ENCODE measurements at places on chromosomes 12 and 14. TPM values are rescaled to one million over a fixed set of nuclear protein-coding genes. Genes with fewer than 3 reads are reported as not detected.

Gene HOXC12
- not detected for total RNA-seq

Gene CD163L1
- 6.1 TPM for total RNA-seq

Gene TIMELESS
- total RNA-seq = 10.5 TPM

Gene ACRBP
- total RNA-seq = 1.5 TPM

Gene SRSF9
- total RNA-seq = 92.3 TPM

Gene GALNT8
- total RNA-seq = 2.1 TPM

Gene KRT79
- total RNA-seq = 0.21 TPM

Gene C12orf50
- total RNA-seq = not detected

Gene FAM161B
- 4.9 TPM for total RNA-seq

Gene BCL2L14
- not detected for total RNA-seq

Gene BICD1
- 14.0 TPM for total RNA-seq

Gene IFI27
- total RNA-seq = 22.2 TPM

Gene SYNDIG1L
- total RNA-seq = not detected

Gene SPTB
- 386 TPM for total RNA-seq

Gene MSI1
- total RNA-seq = 0.31 TPM

Gene HOXC4
- total RNA-seq = 0.21 TPM

Gene LBHD2
- not detected for total RNA-seq

- DNase-seq = no peak
These were observed 938.0 kb upstream of the FLRT2 start for GRCh38 chr14:84591827-84592445.

DNA sequence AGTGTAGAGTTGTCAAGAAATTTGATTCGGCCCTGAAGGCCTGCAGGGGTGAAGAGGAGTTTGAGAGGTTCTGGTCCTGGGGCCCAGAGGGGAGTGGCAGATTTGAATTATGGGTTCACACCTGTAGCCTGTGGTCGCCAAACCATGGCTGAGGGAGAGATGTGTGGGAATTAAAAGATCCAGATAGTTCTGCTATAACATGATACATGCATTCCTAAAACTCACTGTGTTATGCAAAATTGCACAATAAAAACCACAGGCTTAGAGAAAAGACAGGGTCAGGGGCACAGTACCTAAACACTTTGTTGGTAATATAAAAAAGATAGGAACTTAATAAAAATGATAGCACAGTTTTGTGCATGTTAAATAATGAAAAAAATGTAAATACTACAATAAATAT is 106.2 kb downstream of the TMEM30B start:
- DNase-seq = no peak

DNA sequence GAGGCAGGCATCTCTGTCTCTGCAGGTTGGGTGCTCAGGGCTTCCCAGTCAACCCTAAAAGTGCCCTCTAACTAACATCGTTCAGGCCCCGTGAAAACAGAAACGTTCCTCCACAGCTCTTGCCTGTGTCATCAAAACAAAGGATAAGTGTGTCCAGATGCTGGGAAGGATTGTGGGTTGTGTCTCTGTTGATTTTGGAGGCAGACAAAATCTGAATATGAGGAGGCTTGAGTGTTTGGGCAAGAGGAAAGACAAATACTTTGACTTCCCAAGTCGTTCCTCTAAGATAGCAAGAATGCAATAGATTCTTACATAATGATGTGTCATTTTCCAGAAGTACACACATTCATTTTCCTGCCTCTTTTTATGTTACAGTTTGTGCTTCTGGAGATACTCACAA is 52.9 kb downstream of the SERPINA3 start:
- peak; percentile 35 for DNase-seq

- DNase-seq = no peak
These were observed 3.3 kb downstream of the OR6C68 start for GRCh38 chr12:55495490-55495889.

GRCh38 chr12:28129031-28129430 is 61.2 kb upstream of the CCDC91 start:
- no peak for DNase-seq

- DNase-seq = no peak
These were observed 163.8 kb downstream of the RPL10L start for GRCh38 chr14:46487582-46488350.

- DNase-seq = no peak
These were observed 206.2 kb downstream of the NAV3 start for GRCh38 chr12:78036874-78037273.

- no peak for DNase-seq
These were observed 8.4 kb downstream of the HOXC8 start for GRCh38 chr12:54017027-54017788.

DNA sequence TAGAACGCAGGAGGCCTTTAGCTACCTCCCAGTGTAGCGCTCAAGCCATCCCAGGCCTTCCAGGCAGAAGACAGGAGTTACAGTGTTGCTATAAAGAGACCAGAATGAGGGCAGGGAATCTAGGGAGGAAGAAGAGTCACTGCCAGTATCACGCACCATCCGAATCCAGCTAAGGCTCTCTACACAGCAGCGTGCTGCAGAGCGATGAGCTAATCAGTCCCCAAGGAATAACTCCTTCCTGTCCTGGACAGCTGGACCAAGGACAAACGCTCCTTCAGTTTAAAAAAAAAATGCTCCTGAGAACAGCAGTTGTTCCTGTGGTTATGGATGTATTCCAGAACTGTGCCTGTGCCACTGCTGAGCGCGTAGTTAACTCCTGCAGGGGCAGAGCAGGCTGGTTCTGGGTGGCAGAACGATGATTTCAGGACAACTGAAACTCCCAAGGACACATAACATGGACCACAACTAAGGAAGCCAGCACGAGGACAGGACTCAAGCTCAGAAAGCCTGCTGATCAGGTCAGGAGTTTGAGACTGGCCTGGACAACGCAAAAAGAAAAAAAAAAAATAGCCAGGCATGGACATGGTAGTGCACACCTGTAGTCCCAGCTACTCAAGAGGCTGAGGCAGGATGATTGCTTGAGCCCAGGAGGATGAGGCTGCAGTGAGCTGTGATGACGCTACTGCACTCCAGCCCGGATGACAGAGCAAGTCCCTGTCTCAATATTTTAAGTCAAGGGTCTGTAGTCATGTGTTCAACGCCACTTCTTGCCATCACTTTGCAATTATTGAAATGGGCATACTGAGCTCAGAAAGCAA is 2.6 kb downstream of the IFFO1 start:
- DNase-seq = peak; percentile 93

DNA sequence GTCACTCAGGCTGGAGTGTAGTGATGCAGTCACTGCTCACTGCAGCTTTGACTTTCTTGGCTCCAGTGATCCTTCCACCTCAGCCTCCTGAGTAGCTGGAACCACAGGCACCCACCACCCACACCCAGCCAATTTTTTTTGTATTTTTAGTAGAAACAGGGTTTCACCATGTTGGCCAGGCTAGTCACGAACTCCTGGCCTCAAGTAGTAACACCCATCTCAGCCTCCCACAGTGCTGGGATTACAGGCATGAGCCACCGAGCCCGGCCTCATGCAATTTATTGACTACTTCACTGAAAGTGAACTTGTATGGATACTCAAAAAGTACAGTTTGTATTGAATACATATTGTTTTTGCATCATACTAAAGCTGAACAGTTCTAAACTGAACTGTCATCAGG is 9.1 kb downstream of the PSEN1 start:
- no peak for DNase-seq

GRCh38 chr14:89364316-89364715 is 52.7 kb downstream of the FOXN3 start:
- no peak for DNase-seq

DNA sequence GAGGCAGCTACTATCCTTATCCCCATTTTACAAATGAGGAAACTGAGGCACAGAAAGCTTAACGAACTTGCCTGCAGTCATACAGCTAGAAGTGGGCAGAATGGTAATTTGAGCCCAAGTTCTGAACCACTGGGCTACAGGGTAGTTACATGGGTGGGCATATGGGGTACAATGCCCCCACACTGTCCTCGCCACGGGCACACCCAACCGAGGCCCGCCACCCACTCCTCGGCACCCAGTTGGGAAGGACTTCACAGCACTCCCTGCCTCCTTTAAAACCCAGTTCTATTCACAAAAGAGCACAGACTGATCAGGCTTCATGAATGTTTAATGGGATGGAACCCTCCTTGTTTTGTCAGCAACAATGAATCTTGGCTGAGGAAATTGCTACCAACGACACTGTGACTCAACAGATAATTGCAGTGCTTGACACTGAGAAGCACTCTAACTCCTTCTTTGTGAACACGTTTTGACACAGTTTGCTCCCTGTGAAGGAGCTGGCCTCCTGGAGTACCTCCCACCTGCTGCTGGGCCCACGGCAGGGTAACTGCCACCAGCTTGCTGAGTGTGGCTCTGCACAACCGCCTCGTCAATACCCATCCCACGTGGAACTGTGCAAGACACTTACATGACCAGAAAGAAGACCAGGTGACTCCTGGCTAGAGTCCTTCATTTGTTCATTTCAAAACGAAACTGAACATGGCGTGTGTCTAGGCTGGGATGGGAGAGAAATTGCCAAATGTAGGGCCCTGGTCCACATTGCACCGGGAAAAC is 63.5 kb downstream of the CLMN start:
- DNase-seq = no peak

GRCh38 chr12:40693207-40693821 is 1.1 kb downstream of the CNTN1 start:
- DNase-seq = peak; percentile 51

DNA sequence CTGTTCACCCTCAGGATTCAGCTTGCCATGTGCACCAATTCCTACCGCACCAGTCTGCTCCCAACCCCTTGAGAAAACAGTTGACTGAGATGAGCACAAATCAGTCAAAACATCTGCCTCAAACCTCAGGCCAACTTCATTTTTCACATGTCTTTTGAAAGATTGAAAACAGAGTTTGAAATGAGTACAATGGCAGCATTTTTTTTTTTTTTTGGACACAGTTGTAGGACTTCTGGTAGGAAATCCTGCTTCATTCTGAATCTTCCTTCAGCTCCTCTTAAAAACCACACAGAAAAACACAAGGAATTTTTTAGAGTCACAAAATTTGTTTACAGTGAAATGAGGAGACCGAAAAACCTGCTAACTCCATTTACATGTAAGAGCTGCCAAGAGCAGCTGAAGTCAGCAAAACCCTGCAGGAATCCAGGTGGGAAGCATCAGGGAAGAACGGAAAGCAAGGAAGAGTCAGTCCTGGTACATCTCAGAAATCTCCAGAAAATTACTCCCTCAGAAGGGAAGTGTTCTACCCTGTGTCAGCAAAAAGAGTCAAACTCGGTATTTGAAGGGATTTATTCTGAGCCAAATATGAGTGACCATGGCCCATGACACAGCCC is 100.3 kb upstream of the TMTC1 start:
- DNase-seq = peak; percentile 70

- no peak for DNase-seq
These were observed 7.3 kb downstream of the JAG2 start for GRCh38 chr14:105161309-105161708.

DNA sequence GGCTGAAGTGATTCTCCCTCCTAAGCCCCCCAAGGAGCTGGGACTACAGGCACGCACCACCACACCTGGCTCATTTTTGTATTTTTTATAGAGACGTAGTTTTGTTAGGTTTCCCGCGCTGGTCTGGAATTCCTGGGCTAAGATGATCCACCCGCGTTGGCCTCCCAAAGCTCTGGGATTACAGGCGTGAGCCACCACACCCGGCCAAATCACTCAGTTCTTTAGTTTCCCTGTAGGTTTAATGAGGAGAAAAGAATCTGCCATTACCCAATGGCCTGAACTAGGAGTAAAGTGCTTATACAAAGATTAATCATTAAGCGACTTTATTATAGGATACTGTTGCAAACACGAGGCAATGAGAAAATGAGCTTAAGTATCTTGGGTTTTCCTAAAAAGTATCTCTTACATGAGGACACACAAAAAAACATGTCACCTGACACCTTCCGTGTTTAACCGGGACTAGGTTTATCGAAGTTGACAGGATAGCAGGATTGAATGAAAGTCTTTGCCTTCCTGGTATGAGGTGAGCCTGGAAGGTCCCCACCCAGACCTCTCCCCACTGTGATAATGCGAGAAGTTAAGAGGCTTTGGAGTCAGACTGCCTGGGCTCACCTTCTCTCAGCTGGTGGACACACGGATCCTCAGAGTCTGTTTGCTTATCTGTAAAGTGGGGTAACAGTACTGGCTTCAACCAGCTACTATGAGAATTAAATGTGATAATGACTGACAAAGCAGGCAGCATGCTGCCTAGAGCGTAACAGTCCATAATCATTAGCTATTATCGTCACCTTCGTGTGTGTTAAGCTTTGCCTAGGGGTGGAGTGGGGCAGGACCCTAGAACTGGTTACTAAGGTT is 133.5 kb upstream of the KRAS start:
- DNase-seq = no peak

DNA sequence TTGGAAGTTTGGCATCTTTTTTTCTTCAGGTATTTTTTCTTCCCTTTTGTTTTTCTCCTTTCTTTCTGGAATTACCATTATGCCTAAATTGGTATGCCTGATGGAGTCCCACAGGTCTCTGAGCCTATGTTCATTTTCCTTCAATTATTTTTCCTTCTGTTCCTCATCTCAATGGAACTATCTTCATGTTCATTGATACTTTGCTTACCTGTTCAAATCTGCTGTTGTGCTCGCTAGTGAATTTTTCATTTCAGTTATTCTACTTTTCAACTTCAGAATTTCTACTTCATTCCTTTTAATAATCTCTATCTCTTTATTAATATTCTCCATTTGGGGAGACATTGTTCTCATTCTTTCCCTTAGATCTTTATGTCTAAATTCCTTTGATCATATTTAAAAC is 15.4 kb upstream of the USP30 start:
- DNase-seq = no peak

DNA sequence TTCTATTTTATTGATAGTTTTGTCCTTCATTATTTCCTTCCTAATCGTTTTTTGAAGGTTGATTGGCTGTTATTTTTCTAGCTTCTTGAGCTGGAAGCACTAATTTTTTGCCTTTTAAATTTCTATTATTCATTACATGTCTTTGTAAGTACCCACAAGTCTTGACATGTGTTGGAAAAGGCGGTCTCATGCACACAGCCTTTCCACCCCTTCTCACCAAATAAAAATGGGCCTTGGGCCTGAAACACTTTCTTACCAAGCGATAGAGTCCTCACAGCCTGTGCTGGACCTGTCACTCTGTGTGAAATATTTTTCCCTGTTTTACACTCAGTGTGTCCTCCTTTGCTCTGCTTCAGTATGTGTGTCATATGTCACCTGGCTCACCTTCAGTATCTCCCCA is 9.9 kb downstream of the ETNK1 start:
- DNase-seq = no peak
